ENCODE measurements at places on chromosomes 1 and 21. TPM values are rescaled to one million over a fixed set of nuclear protein-coding genes. Genes with fewer than 3 reads are reported as not detected.

The S100A3 gene
- total RNA-seq: not detected

The AMY1B gene
- not detected for total RNA-seq

The DENND2D gene
- 20.0 TPM for total RNA-seq

The OLFM3 gene
- total RNA-seq: not detected

The MYOC gene
- not detected for total RNA-seq

The KCNJ9 gene
- total RNA-seq: not detected

The KRTAP10-11 gene
- not detected for total RNA-seq

- H3K4me3 ChIP-seq: no peak overlapping the region
- no peaks in the 10 kb centered on the region for H3K4me1 ChIP-seq
- H3K27ac ChIP-seq: no peak overlapping the region
- peaks cover 25% of the 10 kb centered on the region for H3K27me3 ChIP-seq
Measured at GRCh38 chr1:61005614-61006580, 76.5 kb upstream of the NFIA start.

DNA sequence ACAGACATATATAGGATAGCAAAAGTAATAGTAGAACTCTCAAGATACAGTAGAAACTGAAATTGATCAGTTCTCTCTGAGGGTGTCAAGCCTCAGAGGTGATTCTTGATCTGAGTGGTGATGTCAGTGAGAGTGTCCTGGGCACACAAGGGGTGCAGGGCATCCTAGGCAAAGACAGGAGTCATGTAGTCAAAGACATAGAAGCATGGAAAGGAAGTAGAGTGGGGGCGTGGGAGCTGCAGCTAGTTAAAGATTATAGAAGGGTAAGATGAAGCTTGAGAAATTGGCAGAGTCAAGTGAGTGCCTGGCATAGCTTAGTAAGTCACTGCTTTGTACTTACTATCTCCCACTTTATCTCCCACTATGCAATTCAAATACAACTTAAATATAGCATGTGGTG, 22.8 kb downstream of the CDC7 start:
- peaks cover 18% of the 10 kb centered on the region for H3K4me1 ChIP-seq
- no peaks in the 10 kb centered on the region for H3K36me3 ChIP-seq
- H3K27ac ChIP-seq: no peak overlapping the region
- no peak overlapping the region for H3K4me3 ChIP-seq
- DNase-seq: peak; percentile 31

GRCh38 chr1:43345120-43345519, 7.5 kb downstream of the MPL start:
- H3K36me3 ChIP-seq: peaks cover 15% of the 10 kb centered on the region
- no peak overlapping the region for H3K4me3 ChIP-seq
- H3K27me3 ChIP-seq: peaks cover 15% of the 10 kb centered on the region
- no peak for DNase-seq
- H3K27ac ChIP-seq: no peak overlapping the region

DNA sequence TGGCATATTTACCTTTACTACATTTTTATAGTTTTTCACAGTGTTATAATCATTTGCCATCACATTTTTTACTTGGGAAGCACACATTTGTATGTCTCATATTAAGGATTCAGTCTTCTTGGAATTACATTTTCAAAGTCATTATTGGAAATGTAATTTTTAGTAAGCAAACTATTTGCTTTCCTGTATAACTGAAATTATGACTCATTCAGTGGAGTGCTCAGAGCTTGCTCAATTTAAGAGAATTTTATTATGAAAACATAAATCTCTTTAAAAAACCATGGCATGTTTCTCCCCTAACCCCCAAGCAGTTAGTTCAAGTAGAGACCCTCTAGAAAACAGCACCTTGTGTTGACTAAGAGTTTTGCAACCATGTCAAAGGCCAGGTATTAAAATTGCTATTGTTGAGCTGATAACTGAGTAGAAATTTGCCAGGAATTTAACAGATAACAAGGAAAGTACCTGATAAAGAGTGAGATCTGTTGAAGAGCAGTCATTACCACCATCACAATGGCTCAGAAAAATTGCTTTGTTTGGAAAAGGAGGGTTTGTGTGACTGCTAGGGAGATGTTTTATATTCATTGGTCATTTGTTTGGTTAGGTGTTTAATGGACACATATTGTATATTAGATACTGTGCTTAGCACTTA, 105.9 kb downstream of the KCNK2 start:
- no peak for DNase-seq
- H3K27me3 ChIP-seq: no peaks in the 10 kb centered on the region
- H3K36me3 ChIP-seq: no peaks in the 10 kb centered on the region
- H3K4me3 ChIP-seq: no peak overlapping the region
- H3K4me1 ChIP-seq: peaks cover 13% of the 10 kb centered on the region

DNA sequence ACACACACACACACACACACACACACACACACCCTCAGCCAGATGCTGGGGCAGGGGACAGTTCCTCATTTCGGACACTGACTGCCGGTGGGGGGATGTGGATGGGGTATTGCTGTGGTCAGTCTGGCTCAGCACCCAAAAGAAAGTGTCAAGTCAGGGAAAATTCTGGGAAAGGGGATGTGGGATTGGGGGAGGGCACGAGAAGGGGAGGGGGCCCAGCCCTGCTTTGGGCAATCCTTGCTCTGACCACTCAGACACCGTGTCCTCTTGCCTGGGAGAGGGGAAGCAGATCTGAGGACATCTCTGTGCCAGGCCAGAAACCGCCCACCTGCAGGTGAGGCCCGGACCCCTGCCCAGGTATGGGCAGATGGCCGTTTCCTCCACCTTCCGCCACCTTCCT, at the start of gene C1QC:
C1QC (plus strand) TSS at position 253 of the 400 bp plus-strand sequence. CDS start 391 bp downstream, outside the sequence.
- no peak within 1 kb of the TSS for H3K4me3 ChIP-seq
- no peak for DNase-seq
- no peaks in the 10 kb centered on the region for H3K4me1 ChIP-seq
- H3K36me3 ChIP-seq: no peaks in the 10 kb centered on the region

- peaks cover 95% of the 10 kb centered on the region for H3K27me3 ChIP-seq
- no peak overlapping the region for H3K4me3 ChIP-seq
- H3K27ac ChIP-seq: no peak overlapping the region
- H3K4me1 ChIP-seq: no peaks in the 10 kb centered on the region
- H3K36me3 ChIP-seq: no peaks in the 10 kb centered on the region
- DNase-seq: no peak
Measured at GRCh38 chr1:18546026-18546425, 65.3 kb downstream of the KLHDC7A start.
